ENCODE measurements at places on chromosomes 3 and 15.

DNA sequence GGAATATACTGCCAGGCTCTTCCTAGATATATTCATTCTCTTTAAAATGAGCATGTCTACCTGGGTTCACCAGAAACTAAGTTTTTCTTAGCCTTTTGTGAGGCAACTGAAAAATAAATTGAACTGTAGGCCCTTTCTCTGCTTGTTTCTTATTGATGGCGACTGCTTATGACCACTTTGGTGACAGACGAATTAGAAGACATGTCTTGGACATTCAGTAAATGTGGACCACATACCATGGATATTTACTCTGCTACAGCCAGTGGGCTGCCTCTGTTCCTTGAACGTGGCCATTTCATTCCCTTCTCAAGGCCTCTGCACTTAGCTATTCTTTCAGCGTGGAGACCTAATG is 603 bp upstream of the SELENOK start:
- no peak for DNase-seq

DNA sequence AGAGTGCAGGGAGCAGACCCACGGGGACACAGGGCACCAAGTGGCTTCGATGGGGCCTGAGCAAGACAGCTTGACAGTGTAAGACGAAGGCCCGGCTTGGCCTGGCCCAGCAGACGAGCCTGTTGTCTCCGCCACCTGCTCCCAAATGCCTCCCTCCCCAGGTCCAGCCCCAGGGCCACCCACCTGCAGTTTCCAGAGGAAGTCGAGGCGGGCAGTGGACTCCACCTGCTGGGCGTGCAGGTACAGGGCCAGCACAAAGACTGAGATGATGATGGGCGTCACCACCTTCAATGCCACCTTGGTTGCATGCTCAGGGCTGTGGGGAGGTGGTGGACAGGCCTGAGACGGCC is 94.1 kb downstream of the SEC22A start:
- no peak for DNase-seq

DNA sequence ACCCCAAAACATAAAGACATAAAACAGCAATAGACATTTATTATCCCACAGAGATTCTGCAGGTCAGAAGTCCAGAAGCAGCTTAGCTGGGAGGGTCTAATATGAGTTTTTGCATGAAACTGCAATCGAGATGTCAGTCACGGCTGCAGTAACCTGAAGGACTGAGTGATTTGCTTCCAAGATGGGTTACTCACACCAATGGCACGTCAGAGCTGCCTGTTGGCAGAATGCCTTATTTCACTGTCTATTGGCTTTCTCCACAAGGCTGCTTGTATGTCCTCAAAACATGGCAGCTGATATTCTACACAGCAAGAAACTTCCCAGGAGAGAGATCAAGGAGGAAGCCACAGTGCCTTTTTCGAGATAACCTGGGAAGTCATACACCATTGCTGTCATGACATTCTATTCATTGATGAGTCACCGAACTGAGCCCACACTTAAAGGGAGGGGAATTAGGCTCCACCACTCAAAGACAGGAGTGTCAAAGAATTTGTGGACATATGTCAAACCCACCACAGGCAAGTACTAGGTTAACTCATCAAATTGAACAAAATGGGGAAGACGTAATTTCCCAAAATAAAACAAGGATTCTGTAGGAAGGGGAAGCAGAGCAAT is 122.2 kb downstream of the SYNPR start:
- no peak for DNase-seq

DNA sequence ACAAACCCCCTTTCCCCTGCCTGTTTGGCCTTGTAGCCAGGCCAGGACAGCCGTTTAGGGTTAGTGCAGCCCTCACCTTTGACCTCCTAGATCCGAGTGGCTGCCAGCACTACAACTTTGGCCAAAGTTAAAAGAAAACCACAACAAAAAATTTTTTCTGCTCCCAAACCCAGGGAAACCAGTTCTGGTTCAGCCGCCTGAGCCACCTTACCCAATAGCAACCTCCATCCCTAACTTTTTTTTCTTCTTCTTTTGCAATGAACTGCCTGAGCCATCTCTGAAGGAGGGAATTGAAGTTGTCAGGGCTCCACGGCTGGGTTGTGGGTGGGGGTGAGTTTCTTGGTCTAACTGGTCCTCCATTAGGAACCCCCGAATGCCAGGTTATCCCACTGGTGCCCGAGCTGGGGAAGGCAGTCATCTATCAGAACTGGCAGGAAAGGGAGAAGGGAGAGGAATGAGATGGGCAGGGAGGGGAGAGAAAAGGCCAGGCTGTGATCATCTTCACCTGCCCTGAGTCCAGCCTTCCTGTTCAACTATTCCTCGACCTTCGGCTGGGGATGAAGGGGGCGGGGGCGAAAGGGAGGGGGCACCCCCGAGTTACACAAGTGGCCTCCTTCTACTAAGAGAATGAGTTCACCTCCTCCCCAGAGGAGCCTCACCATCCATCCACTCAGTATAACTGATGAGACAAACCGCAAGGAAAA is 6.2 kb upstream of the NR2F2 start:
- no peak for DNase-seq

DNA sequence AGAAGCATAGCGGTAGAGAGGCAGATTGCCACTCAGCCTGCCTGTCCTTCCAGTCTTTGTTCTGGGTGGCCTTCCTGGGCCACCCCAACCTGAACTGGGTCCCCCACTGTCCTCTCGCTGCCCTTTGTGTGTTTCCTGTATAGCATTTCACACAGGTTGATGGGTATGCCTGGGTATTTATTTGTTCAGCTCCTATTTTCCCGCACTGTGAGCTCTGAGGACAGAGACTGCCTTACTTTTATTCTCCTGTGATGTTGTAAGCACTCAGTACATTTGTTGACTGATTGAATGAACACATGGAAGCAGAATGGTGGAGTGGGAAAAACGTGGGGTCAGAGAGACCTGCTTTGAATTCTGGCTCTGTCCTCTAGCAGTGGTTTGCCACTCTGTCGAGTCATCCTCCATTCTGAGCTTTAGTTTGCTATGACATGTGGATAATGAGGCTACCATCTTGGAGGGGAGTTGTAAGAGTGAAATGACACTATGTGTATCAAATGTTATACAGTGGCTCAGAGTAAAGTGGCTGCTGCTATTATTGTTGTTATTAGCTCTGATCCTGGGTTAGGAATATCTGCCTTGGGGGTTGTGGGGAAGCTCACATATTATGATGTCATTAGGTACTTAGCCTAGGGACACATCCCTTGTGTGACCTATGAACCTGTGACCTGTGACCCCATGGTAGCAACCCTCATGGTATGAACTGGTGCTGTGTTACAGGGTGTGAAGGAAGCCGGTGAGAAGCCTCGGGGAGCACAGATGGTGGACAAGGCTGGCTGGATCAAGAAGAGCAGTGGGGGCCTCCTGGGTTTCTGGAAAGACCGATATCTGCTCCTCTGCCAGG is 6.4 kb downstream of the PLEKHO2 start:
- no peak for DNase-seq

- no peak for DNase-seq
Observed at GRCh38 chr3:88912294-88912877, 195.0 kb upstream of the EPHA3 start.

DNA sequence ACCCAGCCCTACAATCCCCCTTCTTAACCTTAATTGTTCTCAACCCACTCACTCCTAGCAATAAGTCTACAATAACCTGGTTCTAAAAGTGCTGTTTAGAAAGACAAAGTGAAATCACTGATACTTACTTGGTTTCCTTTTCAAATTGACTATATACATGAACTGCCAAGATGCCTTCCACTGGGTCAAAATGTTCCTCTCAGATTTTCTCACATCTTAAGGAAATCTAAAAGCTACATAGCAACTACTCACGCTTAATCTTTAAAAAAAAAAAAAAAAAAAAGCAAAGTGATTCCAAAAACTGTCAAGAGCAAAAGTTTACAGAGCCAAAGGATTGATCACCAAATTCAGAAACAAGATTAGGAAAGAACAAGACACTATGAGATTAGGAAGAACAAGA is 68.7 kb upstream of the MAP4 start:
- DNase-seq = no peak

DNA sequence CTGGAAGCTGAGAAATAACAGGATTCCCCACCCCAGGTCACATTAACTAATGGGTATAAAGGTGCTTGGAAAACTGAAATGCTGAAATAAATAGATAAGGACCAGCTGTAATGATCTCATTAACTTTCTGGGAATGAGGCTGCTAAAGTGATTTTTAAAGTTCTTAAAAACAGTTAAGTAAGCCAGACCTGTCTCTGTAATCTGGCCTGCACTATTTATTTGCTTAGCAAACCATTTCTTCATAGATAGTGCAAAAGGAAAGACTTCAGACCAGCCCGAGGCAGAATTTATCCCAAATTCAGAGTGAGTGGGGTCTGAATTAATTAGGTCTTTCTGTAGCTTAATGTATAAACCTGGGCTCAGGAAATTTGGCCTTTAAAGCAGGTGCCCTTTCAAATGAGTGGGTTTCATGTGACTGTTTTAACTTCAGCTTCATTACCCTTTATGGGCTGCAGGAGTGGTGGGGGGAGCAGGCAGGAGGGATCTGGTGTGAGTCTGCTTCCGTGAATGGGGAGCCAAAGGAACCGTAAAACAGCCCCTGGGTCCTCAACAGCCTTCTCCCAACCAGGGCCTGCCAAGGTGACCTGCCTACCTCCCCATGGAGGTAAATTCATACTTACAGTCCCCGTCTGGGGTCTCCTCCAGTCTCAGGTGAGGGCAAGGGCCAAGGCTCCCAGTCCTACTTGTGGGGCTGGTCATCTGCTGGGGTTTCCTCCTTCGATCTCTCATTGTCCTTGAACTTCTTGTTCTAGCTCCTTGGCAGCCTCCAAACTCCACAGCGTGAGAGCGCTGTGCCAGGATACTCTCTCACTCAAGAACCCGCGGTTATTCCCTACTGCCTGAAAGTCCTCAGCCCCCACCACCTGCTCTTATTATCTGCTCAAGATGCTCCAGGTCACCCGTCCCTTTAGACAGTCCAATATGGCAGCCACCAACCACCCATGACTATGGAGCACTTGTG is 31.2 kb downstream of the MAGEF1 start:
- DNase-seq = no peak

DNA sequence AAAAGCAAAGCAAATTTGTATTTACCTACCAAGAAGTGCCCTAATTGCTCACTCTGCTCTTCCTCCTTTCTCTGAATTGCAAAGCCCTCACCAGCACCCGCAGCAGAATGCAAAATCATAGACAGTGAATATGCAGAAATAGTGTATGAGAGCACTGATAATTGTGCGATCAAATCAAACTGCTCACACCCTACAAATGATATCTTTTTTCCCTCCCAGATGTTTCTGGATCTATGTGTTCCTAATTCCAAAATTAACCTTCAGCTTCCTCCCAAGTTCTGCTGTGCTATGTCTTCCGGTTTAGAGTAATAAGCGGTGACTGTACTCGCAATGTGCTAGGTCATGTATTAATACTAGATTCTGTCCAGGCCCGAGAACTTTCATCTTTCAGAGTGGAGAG is 3.4 kb downstream of the GHSR start:
- no peak for DNase-seq

- DNase-seq = no peak
Observed at GRCh38 chr15:79221696-79222095, 60.8 kb upstream of the ANKRD34C start.

- DNase-seq = no peak
Observed at GRCh38 chr3:134056464-134056891, 26.8 kb upstream of the SLCO2A1 start.

GRCh38 chr3:9715764-9716437 is 12.3 kb downstream of the CPNE9 start:
- peak; percentile 50 for DNase-seq

DNA sequence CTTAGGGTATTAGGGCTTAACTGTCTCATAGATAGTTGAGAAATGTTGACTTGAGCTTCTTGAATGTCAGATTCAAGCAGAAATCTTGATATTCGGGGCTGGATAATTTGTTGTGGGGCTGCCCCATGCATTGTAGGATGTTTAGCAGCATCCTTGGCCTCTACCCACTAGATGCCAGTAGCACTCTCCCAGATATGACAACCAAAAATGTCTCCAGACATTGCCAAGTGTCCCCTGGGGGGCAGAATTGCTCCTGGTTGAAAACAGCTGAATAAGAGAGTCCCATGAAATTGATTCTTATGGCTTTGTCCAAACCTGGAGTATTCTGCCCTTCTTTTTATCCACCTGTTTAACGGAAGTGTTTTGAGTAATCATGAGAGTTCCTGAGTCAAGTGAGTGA is 15.9 kb upstream of the LCMT2 start:
- DNase-seq = no peak

DNA sequence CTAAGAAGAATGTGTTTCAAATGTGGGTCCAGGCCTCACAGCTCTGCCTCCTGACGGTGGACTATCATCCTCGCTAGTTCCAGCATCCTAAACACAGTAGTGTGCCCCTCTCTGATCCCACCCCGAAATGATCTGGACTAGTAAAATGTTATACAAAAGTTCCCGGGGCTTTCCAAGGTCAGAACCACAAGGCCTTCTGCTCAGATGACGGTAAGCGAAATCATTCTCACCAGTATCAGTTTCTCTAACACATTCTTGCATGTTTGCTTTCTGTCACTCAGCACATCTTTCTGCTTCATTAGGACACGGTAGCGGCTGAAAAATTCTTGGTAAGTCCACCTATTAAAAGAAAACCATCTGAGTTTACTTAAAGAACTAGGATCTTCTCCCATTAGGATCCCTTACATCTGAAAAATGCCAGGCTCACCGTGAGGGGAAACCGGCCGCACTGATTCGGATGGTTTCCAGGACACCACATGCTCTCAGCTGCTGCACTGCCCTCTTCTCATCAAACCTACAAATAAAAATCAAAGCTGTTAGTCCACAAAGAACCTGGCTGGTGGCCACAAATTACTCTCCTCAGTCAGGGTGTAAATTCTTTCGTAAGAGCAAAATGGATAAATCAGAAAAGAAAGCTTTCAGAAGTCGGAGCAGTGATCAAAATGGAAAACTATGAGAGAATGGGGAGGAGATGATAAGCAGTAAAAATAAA is 83.9 kb upstream of the MYO5C start:
- DNase-seq = no peak

DNA sequence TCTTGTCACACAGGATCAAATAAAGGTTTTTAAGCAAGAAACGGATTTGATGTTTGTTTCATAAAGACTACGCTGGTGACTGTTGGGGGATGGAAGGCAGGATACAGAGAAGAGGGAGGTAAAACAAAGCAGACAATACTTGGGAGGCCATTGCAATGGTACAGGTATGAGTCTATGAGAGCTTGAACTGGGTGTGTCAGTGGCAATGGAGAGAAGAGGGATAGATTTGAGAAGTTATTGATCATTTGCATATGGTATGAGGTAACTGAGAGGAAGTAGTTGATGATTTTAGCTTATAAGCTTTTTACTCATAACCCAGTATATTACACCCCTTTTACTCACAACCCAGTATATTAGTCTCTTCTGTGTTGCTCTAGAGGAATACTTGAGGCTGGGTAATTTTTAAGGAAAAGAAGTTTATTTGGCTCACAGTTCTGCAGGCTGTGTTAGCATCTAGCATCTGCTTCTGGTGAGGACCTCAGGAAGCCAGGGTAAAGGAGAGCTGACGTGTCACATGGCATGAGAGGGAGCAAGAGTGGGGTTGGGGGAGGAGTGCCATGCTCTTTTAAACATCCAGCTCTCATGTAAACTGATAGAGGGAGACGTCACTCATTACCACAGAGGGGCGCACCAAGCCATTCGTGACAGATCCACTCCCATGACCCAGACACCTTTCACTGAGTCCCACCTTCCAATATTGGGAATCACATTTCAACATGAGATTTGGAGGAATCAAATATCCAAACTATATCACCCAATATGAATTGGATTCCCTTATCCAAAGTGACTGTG is 153.9 kb downstream of the VPS8 start:
- DNase-seq = no peak

- DNase-seq = no peak
Observed at GRCh38 chr3:161403251-161403650, 31.9 kb upstream of the SPTSSB start.

- no peak for DNase-seq
Observed at GRCh38 chr3:143973259-143974021, 1.8 kb downstream of the DIPK2A start.
